Diencephalon (tissue), 1 donor: ENCODE measurements at places on chromosomes 12 and 14. TPM values are rescaled to one million over a fixed set of nuclear protein-coding genes. Genes with fewer than 3 reads are reported as not detected.

TAMALIN gene
- 3.2 TPM for total RNA-seq

CATSPERB gene
- total RNA-seq: 3.5 TPM

ETNK1 gene
- total RNA-seq: 103 TPM

GPR68 gene
- total RNA-seq: 8.1 TPM

OTX2 gene
- 17.1 TPM for total RNA-seq

NKX2-8 gene
- total RNA-seq: 1.2 TPM

CCDC177 gene
- total RNA-seq: 5.3 TPM

INTS13 gene
- total RNA-seq: 33.4 TPM

YBX3 gene
- 14.8 TPM for total RNA-seq

RHOJ gene
- 7.2 TPM for total RNA-seq

KIAA0586 gene
- total RNA-seq: 27.5 TPM

GAS2L3 gene
- 39.7 TPM for total RNA-seq

MGP gene
- 3.0 TPM for total RNA-seq

BICDL1 gene
- total RNA-seq: 41.1 TPM

RPGRIP1 gene
- total RNA-seq: 0.69 TPM

CCDC175 gene
- total RNA-seq: 2.1 TPM

SIX4 gene
- 0.92 TPM for total RNA-seq

DAO gene
- total RNA-seq: not detected

CHPT1 gene
- 31.8 TPM for total RNA-seq

P2RX4 gene
- 8.8 TPM for total RNA-seq

ADAM21 gene
- total RNA-seq: 0.69 TPM

FOXN3 gene
- 39.0 TPM for total RNA-seq

NYNRIN gene
- total RNA-seq: 13.8 TPM

PLD4 gene
- total RNA-seq: 9.0 TPM

ADCK1 gene
- 8.5 TPM for total RNA-seq

CEP128 gene
- 22.8 TPM for total RNA-seq

FAIM2 gene
- total RNA-seq: 59.1 TPM

DPPA3 gene
- total RNA-seq: not detected

SLC10A1 gene
- not detected for total RNA-seq

CLEC2A gene
- not detected for total RNA-seq

GOLGA3 gene
- total RNA-seq: 54.7 TPM

KRT81 gene
- total RNA-seq: 0.23 TPM

RNU4-1 gene
- under 0.01 TPM for total RNA-seq

ZFP36L1 gene
- total RNA-seq: 13.4 TPM

GSG1 gene
- total RNA-seq: 0.23 TPM
